ENCODE measurements at places on chromosomes 5 and 9. TPM values are rescaled to one million over a fixed set of nuclear protein-coding genes. Genes with fewer than 3 reads are reported as not detected.
A peak's percentile ranks its signal among the peaks of the same experiment; 100 is the strongest.

- DNase-seq, result no peak
Measured at GRCh38 chr9:72022841-72023240, 37.6 kb downstream of the C9orf57 start.

DNA sequence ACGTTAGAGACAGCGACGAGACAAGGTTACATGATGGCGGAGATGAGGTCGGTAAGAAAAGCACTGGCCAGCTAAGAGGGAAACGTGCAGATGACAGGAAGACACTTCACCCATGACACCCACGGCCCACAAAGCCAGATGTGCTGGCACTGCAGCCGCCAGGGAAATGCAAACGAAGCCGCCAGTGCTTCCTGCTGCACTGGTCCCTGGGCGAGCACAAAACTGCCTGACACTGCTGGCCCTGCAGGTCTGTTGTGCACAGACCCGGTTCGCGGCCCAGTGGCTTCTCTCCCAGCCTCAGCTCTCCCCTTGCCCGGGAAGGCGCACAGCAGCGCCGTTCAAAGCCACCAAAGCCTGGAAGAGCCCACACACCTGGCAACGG lies 20.3 kb downstream of the QSOX2 start:
- DNase-seq, result no peak

- DNase-seq, result no peak
Measured at GRCh38 chr5:1661831-1662558, 137.6 kb downstream of the MRPL36 start.

- DNase-seq, result no peak
Measured at GRCh38 chr5:97453263-97453662, 270.2 kb upstream of the RIOK2 start.

GRCh38 chr5:163193886-163194285 lies 243.5 kb upstream of the CCNG1 start:
- DNase-seq, result no peak

DNA sequence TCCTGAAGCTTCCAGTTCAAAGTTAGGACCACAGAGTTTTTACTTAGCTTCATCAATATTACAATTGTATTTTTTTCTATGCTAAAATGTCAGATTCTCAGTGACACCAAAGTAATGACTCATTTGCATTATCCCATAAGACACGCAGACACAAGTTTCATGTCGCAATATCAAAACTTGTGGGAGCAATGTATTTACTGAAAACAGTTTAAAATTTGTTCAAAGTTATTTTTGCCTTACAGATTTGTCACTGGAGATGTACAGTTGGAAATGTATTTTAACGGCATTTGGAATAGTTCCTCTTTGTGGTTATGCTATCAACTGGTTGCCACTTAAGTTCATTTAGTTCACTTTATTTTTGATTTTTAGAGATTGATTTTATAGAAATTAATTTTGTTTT lies 36.2 kb upstream of the DAP start:
- no peak for DNase-seq

GRCh38 chr5:11584017-11584416 lies 320.2 kb downstream of the CTNND2 start:
- DNase-seq, result no peak

DNA sequence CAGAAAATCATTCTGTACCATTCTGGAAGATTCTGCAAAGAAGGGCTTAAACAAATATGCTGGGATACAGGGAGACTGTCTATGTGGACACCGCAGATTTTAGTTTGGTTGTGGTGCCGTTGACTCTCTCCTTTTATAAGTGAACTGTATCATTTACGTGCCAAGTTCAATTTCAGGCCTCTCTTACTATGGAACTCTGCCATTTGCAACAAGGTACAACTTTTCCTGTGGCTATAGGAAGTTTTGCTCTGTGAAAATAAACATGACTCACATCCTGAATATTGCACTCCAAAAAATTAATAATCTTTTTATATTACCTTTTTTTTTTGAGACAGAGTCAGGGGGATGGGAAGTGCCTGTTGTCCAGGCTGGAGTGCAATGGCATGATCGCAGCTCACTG lies 29.7 kb upstream of the CSNK1G3 start:
- DNase-seq, result no peak

GRCh38 chr9:89174291-89174690 lies 4.3 kb downstream of the SHC3 start:
- no peak for DNase-seq

DNA sequence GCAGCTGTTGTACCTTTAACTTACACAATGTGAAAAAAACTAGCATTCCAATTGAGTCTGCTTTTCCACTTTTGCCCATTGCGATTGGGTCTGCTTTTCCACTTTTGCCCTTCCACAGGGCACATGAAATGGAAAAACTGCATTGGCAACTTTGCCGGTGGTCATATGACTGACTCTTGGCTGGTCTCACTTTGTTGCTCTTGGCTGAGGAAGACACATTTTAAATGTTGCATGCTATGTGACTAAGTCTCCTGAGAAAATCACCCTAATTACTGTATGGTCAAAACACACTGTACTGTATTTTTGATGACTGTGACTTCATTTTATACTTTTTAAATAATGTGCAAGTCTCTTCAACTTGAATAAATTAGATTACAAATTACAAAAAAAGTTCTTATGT lies 1.6 kb upstream of the OXCT1 start:
- DNase-seq, result no peak

DNA sequence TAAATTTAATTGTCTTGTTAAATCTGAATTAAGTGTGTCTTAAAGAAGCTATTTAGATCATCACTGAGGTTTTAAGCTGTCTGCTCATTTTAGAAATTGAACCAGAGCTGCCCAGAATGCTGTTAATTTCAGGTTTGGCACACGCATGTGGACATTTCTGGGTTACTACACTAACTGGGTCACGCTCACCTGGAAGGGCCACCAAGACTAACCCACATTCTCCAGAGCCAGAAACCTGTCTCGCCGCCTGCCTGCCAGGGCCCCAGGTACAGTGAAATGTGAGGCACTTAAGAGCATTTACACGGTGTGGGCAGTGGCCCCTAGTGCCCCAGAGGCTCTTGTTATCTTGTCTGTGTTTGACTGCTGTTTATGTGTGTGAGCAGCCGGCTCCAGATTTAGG lies 46.6 kb downstream of the ATP10B start:
- DNase-seq, result peak; percentile 6

- DNase-seq, result no peak
Measured at GRCh38 chr9:28320616-28321015, 747.3 kb upstream of the C9orf72 start.

- no peak for DNase-seq
Measured at GRCh38 chr5:138792195-138792790, 39.1 kb downstream of the CTNNA1 start.

The ANKRD33B gene
- total RNA-seq, result 2.7 TPM

The PRR16 gene
- total RNA-seq, result 7.3 TPM

The DMRT3 gene
- total RNA-seq, result not detected

The SPATA31A3 gene
- total RNA-seq, result not detected
